ENCODE measurements at places on chromosomes 5 and 9.

GRCh38 chr5:154519359-154519758 lies 41.3 kb upstream of the HAND1 start:
- no peak for DNase-seq

- DNase-seq: no peak
These were observed 5.9 kb upstream of the CFAP90 start for GRCh38 chr5:7856855-7857254.

GRCh38 chr5:149036970-149037369 lies 25.9 kb downstream of the SH3TC2 start:
- no peak for DNase-seq

DNA sequence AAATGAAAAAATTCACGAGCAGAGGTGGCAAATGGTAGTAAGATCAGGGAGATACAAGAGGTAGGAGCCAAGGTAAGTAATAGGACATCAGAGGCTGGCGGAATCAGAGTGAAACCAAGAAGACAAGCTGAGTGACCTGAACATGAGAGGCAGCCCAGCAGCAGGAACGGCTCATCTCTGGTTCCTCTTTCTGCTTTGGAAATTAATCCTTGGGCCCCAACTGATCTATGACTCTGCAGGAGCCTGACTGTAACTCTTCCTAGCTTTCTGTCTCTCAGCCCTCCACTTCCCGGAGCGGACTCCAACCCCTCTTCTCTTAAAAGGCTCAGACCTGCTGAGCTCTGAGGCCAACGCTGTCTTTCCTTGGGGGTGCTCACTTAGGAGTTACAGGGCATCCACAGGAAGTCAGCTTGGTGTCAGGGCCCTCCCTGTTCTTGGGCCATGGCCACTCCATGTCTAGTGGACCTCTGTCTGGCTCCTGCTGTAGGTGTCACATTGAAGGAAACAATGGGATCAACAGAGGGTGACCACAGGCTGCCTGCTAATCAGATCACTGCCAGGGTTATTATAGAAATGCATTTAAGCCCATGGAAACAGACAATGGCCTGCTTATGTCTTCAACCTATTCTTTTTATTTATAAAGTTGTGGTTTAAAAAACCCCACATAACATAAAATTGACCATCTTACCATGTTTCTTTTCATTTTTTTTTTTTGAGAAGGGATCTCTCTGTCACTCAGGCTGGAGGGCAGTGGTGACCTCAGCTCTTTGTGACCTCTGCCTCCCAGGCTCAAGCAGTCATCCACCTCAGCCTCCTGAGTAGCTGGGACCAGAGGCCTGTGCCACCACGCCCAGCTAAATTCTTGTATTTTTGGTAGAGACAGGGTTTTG lies 22.5 kb upstream of the SHB start:
- DNase-seq: no peak

GRCh38 chr9:36749461-36749860 lies 176.8 kb downstream of the MELK start:
- no peak for DNase-seq
